NCI-H1105 (cell line): ENCODE measurements at places on chromosomes 16 and 17.

- DNase-seq = no peak
Measured at GRCh38 chr17:60577147-60577915, 22.7 kb upstream of the PPM1D start.

DNA sequence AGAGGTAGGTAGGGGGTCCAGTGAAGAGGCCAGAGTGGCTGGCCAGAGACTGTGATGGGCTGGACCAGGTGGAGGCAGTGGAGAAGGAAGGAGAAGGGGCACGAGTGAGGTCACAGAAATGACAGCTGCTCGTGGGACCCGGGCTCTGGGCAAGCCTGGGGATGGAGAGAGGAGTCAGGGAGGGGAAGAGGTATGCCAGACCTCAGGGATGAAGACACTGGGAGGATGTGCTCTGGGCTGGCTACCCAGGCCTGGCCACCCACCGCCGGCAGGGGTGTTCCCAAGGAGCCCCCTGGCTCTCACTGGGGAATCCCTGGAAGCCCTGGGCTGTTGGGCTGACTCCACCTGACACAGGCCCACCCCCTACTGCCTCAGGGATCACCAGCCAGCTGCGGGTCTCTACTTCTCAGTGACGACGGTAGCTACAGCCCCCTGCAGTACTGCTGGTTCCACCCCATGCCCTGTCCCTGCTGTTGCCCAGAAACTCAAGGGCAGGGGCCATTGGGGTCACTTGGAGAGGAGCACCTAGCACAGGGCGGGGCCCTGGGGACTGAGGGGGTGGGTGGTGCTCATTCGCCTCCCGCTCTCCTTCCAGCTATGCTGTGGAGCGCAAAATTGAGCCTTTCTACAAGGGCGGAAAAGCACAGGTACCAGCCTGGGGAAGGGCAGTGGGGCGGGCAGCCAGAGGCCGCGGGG is 1.8 kb downstream of the TBL3 start:
- DNase-seq = no peak

DNA sequence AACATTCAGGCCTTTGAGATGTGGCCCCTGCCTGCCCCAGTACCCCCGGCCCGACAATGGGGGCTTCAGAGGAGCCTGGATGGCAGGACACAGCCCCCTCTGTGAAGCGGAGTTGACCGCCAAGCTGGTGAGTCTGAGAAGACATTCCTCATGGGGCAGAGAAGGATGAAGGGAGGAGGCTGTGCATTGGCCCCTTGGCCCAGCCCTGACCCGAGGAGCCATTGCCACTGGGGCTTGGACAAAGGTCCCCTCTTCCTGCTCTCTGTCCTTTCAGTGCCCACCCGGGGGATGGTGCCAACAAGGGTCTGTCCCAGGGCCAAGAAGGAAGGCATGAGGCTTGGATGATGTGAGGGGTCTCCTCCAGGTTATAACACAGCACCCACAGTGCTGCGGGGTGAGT is 30.9 kb upstream of the PHB1 start:
- no peak for DNase-seq

DNA sequence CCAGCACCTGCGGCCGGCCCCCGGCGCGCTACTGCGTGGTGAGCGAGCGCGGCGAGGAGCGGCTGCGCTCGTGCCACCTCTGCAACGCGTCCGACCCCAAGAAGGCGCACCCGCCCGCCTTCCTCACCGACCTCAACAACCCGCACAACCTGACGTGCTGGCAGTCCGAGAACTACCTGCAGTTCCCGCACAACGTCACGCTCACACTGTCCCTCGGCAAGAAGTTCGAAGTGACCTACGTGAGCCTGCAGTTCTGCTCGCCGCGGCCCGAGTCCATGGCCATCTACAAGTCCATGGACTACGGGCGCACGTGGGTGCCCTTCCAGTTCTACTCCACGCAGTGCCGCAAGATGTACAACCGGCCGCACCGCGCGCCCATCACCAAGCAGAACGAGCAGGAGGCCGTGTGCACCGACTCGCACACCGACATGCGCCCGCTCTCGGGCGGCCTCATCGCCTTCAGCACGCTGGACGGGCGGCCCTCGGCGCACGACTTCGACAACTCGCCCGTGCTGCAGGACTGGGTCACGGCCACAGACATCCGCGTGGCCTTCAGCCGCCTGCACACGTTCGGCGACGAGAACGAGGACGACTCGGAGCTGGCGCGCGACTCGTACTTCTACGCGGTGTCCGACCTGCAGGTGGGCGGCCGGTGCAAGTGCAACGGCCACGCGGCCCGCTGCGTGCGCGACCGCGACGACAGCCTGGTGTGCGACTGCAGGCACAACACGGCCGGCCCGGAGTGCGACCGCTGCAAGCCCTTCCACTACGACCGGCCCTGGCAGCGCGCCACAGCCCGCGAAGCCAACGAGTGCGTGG is 1.5 kb downstream of the NTN1 start:
- peak; percentile 27 for DNase-seq

- DNase-seq = no peak
Measured at GRCh38 chr17:13534946-13535345, 66.8 kb downstream of the HS3ST3A1 start.

GRCh38 chr16:88633684-88634140 is 4.7 kb upstream of the IL17C start:
- DNase-seq = no peak

GRCh38 chr17:66715745-66716156 is 119.2 kb upstream of the CACNG5 start:
- DNase-seq = peak; percentile 60

- no peak for DNase-seq
Measured at GRCh38 chr17:44464037-44464436, 39.2 kb downstream of the GPATCH8 start.

- no peak for DNase-seq
Measured at GRCh38 chr17:4479340-4479981, 19.2 kb upstream of the SPNS2 start.

GRCh38 chr16:48810436-48810802 is 200.4 kb upstream of the N4BP1 start:
- no peak for DNase-seq

DNA sequence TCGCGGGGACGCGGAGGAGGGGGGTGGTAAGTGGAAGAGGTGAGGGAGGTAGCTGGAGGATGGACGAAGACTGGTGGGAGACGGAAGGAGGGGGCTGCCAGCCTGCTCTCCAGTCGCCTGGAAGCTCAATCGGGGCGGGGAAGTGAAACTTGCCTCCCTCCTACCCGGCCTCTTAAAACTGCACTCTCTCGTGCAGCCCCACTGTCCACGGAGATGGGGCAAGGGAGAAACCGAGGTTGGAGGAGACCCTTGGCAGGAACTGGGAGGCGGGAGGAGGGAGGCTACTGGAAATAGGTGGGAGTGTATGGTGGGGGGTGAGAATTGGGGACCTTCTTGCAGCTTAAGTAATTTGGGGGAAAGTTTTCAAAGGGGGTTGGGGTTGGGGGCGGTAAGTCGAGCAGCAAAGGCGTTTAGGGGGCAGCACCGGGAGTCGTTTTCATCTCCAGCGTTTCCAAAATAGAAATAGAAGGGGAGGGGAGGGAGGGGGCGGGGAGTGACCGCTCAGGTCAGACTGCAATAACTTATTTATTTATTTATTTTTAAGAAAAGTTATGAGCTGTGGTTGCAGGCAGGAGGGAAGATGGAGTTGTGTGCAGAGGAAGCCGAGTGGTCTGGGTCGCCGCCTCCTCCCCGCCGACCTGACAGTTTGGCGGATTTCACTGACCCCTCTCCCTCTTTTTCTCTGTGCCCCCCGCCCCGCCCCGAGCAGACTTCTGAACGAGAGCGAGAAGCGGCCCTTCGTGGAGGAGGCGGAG is 1.4 kb downstream of the SOX9 start:
- DNase-seq = peak; percentile 31

DNA sequence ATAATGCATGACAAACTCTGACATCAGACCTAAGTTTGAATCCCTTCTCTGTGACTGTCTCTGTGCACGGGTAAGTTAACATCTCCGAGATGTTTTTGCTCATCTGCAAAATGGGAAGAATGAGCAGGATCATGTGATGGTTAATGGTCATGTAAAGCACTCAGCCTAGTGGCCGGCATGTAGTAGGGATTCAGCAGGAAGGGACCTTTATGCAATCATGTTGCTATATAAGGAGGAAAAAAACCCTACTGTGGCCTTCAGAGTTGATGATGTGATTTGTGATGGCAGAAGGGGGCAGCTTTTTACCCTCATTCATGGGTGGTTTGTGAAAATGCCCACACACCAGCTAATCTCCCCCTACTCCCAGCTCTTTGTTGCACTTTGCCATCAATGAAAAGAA is 24.1 kb downstream of the CLEC16A start:
- no peak for DNase-seq

DNA sequence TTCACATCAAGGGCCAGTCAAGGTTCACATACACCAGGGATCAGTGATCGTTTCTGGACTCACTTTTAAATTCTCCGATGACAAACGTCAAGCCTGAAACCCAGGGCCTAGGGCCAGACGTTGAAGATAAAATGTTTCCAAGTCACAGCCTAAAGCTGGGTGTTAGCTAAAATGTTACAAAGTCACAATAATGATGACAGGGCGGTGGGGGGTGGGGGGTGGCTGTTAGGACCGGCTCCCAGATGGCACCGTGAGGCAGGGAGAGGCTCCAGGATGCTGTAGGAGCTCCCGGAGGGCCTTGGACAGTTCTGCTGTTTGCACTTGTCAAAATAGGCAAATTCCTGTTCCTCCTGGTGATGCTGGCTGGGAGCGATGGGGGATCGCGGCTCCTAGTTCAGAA is 16.4 kb upstream of the RPL13 start:
- no peak for DNase-seq

- peak; percentile 11 for DNase-seq
Measured at GRCh38 chr16:495127-495748, 32.3 kb upstream of the CAPN15 start.

DNA sequence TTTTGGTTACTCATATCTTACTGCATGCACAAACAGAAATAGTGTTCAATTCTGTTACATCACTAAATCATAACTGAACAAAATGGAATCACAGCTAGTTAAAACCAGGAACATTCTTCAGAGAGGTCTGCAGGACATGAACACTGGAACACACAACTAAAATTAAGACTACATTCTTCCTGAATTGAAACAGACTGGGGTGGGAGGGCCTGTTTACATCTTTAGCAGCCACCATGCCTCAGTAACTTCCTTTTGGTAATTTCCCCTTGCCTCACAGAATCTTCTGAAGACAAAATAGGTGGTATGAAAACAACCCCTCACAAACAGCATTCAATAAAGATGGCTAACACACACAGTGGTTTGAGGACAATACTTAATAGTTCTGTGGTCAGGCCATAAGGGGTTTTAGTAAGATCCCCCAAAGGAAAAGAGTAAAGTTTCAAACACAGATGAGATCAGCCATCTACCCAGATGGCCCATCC is 6.5 kb downstream of the MARF1 start:
- no peak for DNase-seq

DNA sequence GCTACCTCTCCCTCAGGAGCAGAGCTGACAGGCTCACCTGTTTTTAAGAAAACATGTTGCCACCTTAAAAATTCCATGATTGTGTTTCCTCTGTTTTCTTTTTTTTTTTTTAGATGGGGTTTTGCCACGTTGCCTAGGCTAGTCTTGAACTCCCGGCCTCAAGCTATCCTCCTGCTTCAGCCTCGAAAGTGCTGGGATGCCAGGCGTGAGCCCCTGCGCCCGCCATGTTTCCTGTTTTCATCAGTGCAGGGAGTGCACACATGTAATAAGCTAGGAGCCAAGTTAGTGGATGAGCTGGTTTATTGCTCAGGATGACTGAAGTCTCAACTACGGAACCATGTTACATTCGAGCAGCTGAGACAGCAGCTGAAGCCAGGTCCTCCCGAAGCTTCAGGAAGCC is 13.6 kb downstream of the MRM3 start:
- no peak for DNase-seq

- DNase-seq = no peak
Measured at GRCh38 chr16:12484972-12485371, 318.7 kb downstream of the CPPED1 start.

DNA sequence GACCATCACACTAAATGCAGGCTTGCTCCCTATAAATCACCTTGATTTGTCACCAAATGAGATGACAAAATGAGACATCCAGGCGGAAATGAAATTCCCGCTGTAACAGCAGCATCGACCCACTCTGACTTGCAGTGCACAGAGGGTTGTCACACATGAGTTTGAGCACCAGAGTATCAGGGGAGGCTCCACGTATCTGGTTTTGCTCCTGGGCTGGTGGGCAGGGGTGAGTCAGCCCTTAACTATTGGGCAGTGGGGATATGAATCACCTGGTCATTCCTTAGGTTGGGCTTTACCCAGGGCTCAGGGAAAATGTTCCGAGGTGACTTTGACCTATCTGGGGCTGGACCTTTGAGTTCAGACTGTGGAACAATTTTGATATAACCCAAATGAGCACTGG is 245.2 kb upstream of the CCL2 start:
- no peak for DNase-seq

GRCh38 chr17:4859816-4860625 is 26.9 kb downstream of the MINK1 start:
- no peak for DNase-seq

GRCh38 chr17:76679239-76679638 is 31.5 kb downstream of the MXRA7 start:
- DNase-seq = no peak

DNA sequence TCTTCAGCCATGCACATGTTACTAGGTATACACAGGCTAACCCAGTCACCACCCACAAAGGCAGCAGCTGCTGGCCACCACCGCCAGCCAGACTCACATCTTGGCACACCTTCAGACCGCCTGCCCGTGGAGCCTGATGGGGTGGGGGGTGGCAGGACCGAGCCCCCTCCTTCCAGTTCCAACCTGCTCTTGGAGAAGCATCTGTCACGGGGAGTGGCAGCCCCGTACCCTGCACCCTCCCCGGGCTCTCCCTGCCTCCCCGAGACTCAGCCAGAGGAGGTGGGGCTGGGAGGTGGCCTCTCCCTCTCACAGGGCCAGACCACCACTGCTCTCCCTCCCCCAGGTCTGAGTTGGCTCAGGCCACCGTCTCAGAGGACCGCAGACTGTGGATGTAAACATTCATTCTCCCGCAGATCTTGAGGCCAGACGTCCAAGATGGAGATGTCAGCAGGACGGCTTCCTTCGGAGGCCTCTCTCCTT is 11.3 kb upstream of the RBFOX3 start:
- DNase-seq = no peak

DNA sequence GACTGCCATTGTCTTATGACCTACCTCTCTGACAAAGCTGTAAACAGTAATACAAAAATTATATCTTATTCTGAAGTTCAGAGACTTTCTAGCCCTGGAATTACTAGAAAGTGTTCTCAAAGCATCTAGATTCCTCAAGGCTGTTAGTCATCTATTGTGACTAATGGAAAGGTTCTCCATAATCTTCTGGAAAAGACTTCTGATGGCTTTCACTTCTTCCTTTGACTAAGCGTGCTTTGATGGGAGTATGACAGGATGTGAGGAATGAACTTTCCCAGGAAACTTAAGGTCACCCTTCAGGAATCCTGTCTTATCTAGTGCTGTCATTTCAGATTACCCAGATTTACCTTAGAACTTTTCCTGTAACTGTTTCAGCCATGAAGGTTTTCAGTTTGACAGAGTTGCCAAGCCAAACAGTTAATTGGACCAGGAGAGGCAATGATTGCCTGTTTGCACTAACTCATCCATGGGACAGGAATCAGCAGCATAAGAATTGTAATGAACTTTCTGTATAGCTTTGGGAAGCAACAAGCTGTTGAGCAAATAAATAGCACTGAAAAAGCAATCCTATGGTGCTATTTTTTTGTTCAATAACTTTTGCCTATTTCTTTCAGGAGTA is 43.5 kb downstream of the AP2B1 start:
- no peak for DNase-seq
